ENCODE measurements at places on chromosomes 5 and 9.

DNA sequence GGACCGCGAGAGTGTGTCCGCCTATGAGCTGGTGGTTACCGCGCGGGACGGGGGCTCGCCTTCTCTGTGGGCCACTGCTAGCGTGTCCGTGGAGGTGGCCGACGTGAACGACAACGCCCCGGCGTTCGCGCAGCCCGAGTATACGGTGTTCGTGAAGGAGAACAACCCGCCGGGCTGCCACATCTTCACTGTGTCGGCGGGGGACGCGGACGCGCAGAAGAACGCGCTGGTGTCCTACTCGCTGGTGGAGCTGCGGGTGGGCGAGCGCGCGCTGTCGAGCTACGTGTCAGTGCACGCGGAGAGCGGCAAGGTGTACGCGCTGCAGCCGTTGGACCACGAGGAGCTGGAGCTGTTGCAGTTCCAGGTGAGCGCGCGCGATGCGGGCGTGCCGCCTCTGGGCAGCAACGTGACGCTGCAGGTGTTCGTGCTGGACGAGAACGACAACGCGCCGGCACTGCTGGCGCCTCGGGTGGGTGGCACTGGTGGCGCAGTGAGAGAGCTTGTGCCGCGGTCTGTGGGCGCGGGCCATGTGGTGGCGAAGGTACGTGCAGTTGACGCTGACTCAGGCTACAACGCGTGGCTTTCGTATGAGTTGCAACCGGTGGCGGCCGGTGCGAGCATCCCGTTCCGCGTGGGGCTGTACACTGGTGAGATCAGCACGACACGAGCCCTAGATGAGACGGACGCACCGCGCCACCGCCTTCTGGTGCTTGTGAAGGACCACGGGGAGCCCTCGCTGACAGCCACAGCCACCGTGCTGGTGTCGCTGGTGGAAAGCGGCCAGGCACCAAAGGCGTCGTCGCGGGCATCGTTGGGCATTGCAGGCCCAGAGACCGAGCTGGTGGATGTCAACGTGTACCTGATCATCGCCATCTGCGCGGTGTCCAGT is 1.8 kb downstream of the PCDHA7 start:
- DNase-seq = no peak

- no peak for DNase-seq
These were observed 14.6 kb upstream of the COL15A1 start for GRCh38 chr9:98929071-98929470.

DNA sequence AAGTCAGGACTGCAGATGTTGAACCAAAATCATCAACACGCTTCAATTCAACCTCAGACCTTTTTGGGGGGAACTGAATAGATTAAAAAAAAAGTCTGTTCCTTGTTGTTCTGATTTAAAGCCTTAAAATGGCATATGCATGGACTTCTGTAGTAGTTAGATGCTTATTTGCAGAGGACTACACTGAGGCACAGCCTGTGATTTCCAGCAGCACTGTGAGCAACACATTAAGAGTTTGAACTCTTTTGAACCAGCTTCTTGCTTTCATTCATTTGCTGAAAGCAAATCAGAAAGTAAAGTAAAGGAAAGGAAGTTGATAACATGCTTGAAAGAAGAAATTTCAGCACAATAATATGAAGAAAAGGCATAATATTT is 60.7 kb upstream of the DMAC1 start:
- no peak for DNase-seq

DNA sequence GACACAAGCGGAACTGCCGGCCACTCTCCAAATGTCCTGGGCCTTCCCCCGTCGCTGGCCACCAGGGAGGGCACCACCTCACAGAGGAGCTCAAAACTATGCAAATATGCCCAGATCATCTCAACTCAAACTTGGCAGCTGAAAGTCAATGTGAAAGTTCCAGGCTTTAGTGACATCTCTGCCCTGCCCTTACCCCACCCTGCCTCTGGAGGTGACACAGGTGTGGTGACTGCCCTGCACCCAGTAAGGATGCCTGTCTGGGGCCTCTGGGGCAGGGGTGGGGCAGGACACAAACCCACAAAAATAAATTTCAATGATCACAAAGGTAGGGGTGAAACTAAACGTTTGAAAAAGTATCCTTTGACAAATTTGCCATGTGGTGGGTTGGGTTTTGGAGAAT is 213.4 kb downstream of the HSPA4 start:
- no peak for DNase-seq

- DNase-seq = no peak
These were observed 40.4 kb upstream of the FGF1 start for GRCh38 chr5:142726188-142726731.

DNA sequence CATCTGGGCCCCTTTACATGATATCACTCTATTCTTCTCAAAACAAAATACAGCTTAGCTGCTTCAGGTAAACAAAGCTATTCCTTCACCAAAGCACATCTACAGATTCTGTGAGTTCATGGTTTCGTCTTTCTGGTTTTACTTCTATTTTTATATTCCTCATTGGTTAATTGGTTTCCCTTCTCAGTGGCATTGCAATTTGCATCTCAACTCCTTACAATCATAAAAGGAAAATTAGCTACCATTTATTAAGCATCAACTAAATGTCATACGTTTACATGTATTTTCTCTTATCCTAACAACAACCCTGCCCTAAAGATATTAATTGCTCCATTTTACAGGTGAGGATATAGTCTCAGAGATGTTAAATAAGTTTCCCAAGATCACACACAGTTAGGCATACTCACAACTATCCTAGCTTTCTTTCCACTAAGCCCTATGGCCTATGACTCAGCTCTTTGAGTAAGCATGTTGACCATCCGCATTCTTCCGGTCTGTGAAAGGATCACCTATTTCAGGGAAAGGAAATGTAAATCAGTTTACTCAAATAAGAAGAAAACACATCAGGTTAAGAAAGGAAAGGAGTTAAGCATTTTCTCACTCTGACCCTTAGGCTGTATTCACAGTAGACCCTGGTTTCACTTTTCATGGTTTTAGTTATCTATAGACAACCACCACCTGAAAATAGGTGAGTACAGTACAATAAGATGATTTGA is 146.1 kb downstream of the CAAP1 start:
- no peak for DNase-seq

DNA sequence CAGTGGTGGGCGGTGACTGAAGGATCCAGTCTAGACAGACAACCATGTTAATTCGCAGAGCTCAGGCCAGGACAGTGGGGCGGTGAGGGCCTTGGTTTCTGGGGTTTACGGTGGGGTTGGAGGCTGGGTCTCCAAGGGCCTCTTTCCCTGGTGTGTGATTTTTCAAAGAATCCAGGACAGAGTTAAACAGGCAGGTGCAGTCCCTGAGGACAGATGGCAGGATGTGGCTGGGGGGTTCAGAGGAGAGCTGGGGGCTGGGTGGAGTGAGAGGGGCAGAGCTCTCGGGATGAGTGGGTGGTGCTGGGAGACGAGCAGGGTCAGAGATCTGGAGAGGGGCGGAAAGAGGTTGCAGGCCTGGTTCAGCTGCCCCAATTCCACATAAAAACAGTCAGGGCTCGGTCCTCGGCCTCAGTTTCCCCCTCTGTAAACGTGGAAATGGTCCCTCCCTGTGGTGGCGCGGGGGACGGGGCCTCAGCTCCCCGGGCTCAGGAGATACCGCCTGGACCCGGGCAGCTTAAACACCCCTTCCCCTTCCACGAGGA is 145.9 kb downstream of the GAPVD1 start:
- no peak for DNase-seq

DNA sequence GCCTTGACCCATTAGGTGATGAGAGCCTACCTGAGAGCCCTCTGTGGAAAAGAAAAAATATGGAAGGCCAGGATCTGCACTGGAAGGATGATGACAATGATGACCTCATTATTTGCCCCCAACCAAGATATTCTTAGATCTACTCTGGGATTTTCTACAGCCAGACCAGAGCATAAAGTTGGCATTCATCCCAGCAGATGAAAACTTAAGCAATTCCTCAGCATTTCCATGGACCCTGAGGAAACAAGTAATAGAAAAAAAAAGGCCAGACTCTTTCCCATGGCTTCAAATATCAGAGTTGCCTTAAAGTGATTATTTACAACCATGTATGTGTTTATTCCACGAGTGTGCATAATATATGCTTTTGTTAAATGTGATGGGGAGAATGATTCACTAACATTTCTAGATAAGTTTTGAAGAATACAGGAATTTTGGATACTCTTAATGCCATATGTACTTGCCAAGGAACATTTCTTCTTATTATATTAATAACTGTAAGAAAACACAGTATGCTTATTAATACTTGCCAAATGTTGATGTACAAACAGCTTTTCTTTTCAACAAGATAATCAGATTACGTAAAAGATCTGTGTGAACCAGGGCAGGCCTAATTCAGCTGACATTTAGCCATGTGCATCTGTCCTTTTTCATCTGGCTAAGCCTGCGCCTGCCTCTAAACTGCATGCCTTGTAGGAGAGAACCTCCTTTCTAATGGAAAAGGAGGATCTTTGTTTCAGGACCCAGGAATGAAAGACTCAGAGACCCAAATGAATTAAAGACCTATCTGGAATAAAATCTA is 94.8 kb downstream of the ARRDC3 start:
- DNase-seq = no peak

GRCh38 chr5:98840946-98841345 is 67.5 kb downstream of the RGMB start:
- no peak for DNase-seq

DNA sequence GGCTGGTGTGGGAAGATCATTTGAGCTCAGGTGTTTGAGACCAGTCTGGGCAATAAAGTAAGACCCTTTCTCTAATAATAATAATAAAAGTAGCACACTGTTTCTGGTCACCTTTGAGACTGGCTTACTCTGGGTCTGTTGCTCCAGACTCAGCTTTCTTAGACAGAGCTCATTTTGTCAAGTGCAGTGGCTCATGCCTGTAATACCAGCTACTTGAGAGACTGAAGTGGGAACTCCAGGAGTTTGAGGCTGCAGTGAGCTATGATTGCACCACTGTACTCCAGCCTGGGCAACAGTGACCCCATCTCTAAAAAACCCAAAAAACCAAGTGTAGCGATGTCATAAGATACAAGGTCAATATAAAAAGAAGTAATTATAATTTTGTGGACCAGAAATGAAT is 36.4 kb upstream of the RNU6ATAC start:
- DNase-seq = no peak

- DNase-seq = no peak
These were observed 28.2 kb downstream of the YIPF5 start for GRCh38 chr5:144142139-144142823.

- no peak for DNase-seq
These were observed 194.6 kb upstream of the PCSK5 start for GRCh38 chr9:75695921-75696320.

DNA sequence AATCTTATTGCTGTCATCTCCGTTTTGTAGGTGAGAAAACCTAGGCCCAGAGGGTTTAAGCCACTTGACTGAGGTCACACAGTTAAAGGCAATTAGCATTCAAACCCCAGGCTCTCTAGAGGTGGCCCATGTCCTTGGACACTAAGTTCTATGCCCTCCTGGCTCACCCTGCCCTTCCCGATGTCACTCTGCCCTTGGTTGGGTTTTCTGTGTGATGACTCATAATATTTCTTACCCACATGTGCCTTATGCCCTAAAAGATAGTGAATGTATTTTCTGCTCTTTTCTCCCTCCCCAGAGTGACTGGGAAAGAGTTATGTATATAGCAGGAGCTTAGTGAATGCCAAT is 174.5 kb upstream of the PITX1 start:
- DNase-seq = no peak
